ENCODE measurements at places on chromosomes 12 and 14.
A peak's percentile ranks its signal among the peaks of the same experiment; 100 is the strongest.

DNA sequence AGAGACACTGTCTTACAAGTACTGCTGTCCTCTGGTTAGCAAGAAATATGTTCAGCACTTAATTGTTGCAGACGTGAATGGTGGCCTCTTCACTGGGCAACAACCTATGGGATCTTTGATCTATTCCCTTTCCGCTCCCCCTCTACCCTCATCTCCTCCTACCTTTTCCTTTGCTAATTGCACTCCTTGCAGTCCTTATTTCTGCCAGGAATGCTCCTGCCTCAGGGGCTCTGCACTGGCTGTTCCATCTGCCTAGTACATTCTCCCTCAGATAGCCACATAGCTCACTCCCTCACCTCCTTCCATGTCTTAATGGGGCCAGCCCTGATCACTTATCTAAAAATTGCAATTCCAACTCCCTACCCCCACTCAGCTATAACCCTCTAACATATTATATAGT lies 4.5 kb upstream of the NFYB start:
- no peak for DNase-seq

DNA sequence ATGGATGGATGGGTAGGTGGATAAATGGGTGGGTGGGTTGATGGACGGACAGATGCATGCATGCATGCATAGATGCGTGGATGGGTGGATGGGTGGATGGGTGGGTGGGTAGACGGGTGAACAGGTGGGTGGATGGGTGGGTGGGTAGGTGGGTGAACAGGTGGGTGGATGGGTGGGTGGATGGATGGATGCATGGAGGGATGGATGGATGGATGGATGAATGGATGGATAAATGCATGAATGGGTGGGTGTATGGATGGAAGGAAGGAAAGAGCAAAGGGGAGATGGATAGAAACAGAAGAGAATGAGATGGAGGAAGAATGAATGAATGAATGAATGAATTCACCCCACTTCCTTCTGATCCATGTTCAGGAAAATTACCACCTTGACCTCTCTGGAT lies 143.0 kb downstream of the KSR2 start:
- DNase-seq, result no peak

- DNase-seq, result no peak
Measured at GRCh38 chr14:105411985-105412770, 7.4 kb upstream of the MTA1 start.

GRCh38 chr14:104101651-104102281 lies 16.3 kb downstream of the ASPG start:
- DNase-seq, result no peak

GRCh38 chr12:56007564-56008559 lies 10.8 kb downstream of the SUOX start:
- peak; percentile 59 for DNase-seq

GRCh38 chr14:35506927-35507326 lies 27.0 kb upstream of the INSM2 start:
- DNase-seq, result no peak

GRCh38 chr12:132204063-132204792 lies 60.0 kb downstream of the NOC4L start:
- DNase-seq, result no peak

DNA sequence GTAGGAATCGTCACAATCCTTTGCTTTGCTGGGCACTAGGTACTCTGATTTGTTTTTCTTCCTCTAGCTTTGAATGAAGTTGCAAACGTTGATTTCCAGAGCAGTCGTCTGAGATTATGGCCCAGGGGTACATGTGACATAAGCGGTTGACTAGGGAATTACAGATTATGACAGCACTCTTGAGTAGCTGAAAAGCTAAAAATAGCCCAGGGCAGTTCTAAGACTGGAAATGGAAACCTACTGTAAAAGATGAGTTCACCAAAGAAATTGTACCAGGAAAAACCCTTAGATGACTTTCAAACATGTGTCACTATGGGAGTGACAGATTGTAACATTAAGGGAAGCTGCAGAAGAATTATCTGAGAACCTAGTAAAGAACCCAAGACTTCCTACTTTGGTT lies 108.5 kb downstream of the ANO6 start:
- no peak for DNase-seq
